Pancreas (tissue), 10 donors: ENCODE measurements at places on chromosomes 2 and 18.

- no peak for DNase-seq
These were observed 44.8 kb downstream of the RAB3GAP1 start for GRCh38 chr2:135096665-135097446.

- no peak for DNase-seq
These were observed 61.2 kb upstream of the SPP2 start for GRCh38 chr2:233989221-233989858.

GRCh38 chr18:78410094-78410786 lies 569.4 kb upstream of the SALL3 start:
- DNase-seq = no peak

GRCh38 chr2:204074456-204074855 lies 137.9 kb downstream of the ICOS start:
- DNase-seq = no peak

DNA sequence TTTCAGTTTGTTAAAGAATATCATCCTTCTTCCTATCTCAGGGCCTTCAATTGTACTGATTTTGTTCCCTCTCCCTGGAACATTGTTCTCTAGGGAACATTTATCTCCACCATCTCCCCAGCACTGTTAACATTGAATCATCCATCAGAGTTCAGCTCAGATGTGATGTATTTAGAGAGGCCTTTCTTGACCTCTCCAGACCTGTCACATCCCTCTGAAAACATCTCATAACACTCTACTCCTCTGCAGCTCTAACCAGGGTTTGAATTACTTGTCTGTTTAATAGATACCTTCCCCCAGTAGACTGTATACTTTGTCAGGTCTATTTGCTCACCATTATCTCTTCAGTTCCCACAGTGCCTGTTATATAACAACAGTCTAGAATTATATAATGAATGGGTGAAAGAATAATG lies 98.6 kb downstream of the GALNT1 start:
- no peak for DNase-seq

DNA sequence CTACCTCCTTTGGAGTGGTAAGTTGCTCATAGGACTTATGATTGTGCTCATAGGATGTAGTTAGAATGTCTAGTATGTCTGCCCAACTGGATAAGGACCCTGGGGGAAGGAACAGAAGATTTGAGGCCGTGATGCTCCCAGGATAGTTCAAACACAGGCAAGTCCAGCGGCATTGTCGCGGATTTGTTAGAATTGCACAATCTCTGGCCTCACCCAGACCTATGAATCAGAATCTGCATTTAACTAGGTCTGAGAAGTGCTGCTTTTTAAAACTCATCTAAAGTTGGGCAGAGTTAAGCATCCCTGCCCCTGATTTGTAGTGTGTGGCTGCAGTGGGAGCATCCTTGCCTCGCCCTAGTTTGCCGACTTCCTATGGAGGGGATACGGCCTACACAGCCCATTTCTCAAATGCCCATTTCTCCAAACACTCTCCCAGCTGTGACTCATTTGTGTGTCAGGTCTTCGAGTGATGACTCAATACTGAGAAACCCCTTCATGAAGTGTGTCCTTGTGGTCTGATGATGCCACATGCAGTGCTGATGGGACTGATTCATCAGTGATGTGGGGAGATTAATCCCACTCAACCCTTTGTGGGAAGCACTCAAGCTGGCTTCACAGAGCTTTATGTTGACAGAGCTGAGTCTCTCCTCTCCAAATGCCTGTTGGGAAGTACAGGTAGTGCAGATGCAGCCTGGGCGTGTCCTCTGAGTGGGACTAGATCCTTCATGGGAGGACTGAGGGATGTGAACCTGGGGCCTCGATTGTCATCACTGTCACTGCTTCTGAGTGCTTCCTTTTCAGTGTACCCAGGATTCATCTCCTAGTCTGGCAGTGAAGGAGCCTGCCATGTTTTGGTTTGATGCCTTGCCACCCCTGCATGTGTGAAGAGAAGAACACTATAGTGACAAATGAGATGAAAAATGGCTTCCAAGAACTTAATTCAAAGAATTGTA lies 18.7 kb downstream of the SMIM21 start:
- no peak for DNase-seq

- DNase-seq = no peak
These were observed 197.9 kb downstream of the NEDD4L start for GRCh38 chr18:58241877-58242276.

- DNase-seq = no peak
These were observed 335.3 kb downstream of the TNS1 start for GRCh38 chr2:217667512-217667911.

DNA sequence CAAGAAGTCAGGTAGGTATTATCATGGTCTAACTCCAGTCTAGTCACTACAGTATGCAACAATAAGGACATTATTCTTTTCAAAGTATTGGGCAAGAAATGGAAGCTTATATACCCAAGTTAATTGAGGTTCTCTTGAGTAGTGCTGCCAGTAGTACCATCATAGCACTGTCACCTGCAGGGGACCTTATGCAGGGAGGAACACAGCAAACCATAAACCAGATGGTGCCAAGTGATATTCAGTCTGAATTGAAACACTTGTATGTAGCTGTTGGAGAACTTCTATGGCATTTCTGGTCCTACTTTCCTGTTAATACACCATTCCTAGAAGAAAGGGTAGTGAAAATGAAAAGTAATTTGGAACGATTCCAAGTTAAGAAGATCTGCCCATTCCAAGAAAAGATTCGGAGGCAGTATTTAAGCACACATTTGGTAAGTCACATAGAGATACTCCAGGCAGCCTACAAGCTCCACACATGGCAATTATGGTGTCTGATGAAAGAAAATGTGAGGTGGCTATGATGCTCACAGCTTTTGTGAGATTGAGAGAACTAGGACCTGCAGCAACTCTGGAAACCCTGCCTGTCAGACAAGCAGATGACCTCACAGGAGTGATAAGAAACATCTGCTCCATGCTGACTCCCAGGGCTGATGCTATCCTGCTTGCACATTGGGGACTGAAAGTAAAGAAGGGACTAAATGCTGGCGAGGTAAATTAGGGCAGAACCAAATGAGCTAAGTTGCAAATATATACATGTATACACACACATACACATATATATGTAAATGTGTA lies 174.7 kb downstream of the MC4R start:
- no peak for DNase-seq

- no peak for DNase-seq
These were observed 123.8 kb upstream of the ZEB2 start for GRCh38 chr2:144643537-144644336.

- no peak for DNase-seq
These were observed 39.1 kb downstream of the STK17B start for GRCh38 chr2:196131949-196132925.

- DNase-seq = no peak
These were observed 217.2 kb downstream of the LDLRAD4 start for GRCh38 chr18:13435586-13436333.

- no peak for DNase-seq
These were observed 195.1 kb downstream of the TMEM247 start for GRCh38 chr2:46674488-46674887.
